ENCODE measurements at places on chromosomes 3 and 15.

- DNase-seq = no peak
These were observed 506 bp upstream of the ATP1B3 start for GRCh38 chr3:141875893-141876380.

DNA sequence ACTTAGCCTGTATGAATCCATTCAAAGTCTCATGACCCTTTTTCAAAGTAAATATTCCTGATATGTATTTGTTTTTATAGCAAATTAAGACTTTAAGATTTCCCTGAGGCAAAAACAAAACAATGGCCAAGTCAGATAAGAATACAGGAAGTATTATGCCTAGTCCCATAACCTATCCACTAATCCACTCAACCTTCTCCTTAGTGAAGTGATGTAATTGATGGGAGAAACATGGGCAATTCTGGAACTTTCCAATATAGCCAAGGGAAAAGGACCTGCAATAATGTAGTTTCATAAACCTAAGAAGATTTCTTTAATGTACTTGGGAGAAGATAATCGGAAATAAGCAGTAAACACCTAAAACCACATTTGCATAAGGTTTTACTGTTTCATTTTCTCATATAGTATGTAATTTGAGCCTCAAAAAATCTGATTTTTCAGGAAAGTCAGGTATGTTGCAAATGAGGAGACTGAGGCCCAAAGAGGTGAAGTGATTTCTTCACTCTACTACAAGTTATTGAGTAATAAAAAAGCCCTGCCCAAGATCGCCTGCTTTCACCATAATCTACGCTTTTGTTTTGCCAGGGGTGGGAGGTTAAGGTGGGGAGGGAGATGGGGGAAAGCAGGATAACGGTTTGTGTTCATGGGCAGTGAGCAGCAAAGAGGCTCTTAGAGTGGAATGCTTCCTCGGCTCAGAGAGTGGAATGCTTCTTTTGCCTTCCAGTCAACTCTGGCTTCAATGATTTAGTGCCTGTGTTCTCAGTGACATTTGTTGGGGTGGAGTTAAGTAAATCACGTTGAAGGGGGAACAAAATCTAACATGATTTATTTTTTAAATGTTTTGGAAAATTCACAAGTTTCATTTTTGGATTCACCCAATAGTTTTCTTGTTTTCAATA, 95.0 kb upstream of the FNDC3B start:
- DNase-seq = no peak

DNA sequence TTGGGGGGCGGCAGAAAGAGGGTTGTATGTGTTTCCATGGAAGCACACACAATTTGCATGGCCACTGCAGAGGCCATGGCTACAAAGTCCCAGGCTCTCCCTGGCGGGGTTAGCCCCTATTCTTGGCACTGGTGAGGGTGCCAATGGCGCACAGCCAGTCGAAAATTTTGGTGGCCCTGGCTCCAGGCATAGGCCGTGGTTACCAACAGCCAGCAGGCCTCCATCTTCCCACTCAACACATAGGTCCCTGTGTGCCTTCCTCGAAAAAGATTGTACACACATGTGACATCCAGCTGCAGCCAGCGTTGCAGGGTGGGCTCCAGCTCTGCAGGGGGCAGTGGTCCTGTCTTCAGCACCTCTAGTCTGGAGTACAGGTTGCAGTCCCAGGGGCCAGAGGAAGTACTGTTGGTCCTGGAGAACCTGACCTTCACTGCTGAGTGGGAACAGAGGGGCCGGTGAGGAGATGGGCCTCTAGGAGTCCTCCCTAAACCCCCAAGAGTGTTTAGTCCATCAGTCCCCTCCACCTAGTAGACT, 7.1 kb downstream of the P4HTM start:
- no peak for DNase-seq

- no peak for DNase-seq
These were observed 77.5 kb upstream of the FBN1 start for GRCh38 chr15:48722764-48723661.

GRCh38 chr15:38905632-38906031, 341.0 kb upstream of the RASGRP1 start:
- DNase-seq = no peak

- peak; percentile 64 for DNase-seq
These were observed 88.5 kb downstream of the XXYLT1 start for GRCh38 chr3:195182470-195182795.

GRCh38 chr3:124463234-124463633, 267.0 kb upstream of the UMPS start:
- no peak for DNase-seq

DNA sequence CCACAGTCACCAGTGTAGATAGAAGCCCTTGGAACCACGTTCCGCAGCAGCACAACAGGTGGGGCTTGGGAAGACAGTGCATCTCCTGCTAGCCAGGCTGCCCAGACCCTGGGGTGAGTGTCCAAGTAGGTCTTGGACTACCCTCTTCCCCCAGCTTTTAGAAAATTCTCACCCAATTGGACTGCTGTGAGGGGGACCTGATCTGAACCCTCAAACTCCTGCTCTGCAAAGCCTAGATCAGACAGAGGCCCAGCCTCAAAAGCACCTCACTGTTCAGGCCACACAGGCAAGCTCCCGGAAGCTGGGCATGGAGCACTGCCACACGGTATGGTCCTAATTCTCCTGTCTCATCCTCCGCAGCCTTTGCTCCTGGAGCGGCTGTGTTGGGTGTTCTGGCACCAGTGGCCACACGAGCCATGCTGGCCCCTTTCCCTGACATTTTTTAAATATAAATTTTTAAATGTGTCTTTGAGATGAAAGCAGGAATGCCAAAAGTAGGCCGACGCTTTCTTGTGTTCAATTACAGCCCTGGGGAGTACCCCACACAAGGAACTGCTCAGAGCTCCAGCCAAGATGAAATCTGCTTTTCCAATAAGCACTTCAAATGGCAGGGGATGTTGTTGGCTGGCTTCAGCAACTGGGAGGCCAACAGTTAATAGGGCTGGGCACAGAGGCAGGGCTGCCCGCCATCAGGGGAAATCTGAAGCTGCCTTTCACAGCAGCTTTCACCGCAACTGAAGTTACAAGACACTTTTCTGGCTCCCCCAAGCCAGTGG, 40.9 kb downstream of the CPN2 start:
- DNase-seq = peak; percentile 84

DNA sequence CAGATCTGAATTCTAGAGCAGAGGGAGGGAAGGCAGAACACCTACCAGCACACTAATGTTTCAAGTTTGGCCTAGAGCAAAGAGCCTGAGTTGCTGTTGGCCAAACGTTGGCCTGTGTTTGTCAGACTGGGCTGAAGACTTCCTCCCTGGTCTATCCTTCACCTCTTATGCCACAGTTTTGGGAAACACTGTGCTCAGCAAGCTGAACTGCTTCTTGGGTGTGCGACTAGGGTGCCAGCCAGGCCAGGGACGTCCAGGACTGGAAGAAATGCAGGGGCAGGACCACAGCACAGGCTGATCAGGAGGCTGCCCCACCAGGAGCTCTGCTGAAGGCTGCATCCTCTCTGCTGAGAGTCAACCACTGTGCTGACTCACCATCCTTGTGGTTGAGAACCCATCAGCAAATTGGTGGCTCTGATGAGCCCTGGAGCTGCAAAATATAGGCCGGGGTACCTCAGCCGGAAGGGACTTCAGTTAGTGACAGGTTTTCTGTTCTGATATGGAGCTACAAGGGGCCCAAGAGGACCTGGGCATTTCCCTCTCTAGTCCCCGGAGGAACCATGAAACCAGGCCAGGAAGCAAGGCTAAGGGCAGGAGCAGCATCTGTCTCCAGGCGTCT, 131.6 kb upstream of the RASGRP1 start:
- no peak for DNase-seq

DNA sequence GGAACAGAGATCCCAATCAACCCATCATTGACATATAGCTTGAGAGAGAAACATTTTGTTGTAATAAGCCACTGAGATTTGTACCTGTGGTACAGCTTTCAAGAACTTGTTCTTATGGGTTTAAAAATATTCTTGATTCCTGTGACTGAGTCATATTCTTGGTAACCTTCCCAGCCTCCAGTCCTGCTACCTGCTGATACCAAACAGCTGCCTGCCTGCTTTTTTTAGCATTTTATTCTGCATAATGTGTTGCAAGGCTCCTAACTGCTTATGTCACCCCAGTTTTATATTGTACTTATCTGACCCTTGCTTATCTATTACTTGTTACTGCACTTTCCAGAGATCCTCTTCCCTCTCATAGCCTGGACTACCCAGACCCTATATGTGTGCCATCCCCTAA, 349.3 kb upstream of the SOX2 start:
- DNase-seq = no peak

DNA sequence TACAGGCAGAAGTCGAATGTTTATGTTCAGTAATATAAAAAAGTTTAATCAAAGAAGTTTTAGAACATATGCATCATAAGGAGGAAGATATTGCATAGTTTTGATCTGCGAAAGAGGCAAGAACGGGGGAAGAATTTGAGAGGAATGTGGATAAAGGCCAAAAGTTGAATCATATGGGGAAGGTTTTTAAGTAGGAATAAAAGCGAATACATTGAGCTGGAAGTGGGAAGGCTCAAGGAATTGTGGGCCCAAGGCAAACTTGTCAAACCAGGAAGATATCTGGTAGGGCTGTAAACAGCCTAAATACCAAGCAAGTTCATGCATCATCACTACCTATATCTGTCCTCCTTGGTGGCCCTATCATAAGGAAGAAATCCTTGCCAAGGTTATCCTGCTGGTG, 186.9 kb downstream of the MAGI1 start:
- DNase-seq = peak; percentile 39

GRCh38 chr15:93200081-93200836, 111.2 kb upstream of the RGMA start:
- DNase-seq = peak; percentile 87

GRCh38 chr15:63133786-63134185, 12.1 kb downstream of the LACTB start:
- DNase-seq = no peak

DNA sequence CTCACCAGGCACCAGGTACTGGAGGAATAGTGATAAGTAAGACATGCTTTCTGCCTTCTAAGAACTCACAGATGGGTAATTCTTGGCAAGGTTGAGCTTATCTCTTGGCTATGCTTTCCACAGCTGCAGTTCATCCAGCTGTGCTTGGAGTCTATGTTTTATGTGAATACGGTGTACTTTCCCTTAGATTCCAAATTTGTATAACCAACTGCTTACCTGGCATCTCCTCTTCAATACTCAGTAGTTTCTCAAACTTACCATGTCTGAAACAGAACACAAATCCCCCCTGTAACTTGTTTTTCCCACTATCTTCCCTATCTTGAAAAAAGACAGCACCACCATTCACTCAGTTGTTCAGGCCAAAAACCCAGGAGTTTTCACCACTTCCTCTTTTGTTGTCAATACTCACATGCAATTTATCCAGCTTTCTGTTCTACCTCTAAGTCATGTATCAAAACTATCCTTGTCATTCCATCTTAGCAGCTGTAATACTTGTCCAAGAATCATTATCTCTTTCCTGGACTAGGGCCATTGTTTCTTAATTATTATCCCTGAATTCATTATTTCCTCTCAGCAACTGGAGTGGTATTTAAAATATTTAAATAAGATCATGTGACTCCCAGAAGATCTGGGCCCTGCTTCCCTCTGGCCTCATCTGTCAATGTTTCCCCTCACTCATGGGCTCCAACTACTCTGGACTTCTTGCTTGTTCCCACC, 32.6 kb downstream of the COL6A5 start:
- no peak for DNase-seq

DNA sequence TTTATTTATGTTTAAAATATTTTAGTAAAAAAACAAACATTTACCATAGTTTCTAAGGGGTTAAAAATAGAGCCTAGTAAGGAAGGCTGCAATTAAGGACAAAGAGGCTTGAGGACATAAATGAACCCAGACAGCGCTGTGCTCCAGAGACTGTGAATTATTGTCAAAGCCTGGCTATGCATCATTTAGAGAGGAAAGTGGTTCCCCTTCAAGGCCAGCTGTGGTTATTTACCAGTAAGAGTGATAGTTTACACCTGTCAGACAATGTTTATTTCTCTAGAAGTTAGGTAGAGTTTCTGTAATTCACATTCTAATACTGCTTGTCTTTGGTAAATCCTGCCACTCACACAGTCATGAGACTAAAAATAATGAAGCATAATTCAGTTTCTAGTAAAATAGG, 32.4 kb upstream of the PIK3R4 start:
- DNase-seq = peak; percentile 22

DNA sequence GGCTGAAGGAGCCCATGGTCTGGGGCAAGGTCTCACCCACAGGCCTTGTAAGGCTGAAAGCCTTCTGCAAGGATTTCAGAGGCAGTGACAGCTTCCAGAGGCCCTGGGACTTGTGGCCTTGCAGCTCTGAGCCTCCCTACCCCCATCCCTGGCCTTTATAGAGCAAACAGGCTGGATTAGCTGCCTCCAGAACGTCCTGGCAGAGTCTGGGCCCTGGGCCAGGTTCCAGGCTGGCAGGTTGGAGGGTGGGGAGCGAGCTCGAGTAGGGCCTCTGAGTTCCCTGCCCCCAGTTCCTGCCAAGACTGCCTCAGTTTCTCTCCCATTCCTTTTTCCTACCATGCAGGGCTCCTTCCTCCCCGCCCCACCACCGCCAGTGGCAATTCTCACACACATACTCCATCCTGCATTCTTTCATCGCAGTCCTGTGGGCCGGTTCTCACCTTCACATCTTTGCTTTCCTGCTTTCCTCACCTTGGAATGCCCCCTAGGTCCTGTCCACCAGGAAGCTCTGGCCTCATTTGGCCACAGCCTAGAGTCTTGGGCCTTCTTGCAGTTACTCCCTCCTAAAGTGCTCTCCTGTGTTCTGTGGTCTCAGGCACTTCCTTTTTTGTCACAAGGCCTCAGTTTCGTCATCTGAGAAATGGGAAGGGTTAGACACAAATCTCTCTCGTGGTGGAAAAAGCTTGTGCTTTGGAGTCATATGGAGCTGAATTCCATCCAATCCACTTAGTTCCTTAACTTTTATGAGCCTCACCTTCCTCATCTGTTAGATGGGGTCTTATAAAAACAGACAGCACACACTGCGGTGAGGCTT, 2.7 kb downstream of the LMAN1L start:
- no peak for DNase-seq

DNA sequence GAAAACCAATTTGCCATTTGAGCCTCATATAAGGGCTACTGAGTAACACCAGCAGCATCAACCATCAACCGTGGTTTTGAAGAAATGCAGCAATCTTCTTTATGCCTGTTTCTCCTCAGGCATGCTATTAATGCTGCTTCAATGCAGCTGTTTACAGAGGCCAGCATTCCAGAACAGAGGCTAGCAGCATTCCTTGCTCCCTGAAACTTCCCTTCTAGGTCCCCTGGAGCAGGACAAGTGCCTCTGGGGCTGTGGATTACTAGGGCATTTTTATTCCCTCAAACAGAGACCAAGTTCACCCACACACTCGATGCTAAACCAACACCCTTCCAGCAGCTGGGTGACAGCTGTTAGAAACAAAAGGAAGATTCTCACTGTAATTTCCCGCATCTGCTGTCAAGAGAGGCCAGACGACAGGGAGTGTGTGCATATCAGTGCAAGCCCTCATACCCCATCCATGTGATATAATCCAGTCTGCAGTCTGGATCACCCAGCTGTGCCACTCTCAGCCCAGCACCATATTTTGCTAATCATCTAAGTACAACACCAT, 57.5 kb downstream of the HOMER2 start:
- DNase-seq = peak; percentile 92

DNA sequence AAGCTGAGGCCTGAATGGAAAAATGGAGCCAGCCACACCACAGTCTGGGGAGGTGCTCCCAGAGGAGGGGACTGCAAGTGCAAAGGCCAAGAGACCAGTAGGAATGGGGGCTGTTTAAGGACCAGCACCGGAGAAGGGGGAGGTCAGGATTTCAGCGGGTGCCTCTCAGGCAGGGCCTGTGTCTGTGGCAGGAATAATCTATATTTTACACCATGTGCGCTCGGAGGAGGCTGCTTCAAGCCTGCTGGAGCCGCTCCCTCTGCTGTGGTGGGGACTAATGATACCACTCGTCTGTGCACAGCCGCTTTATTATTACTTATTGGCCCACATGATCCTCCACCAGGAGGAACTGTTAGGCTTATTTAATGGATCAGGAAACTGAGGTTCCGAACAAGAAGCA, 45.3 kb downstream of the TPRA1 start:
- DNase-seq = no peak

Measured in tongue (tissue), 3 donors.